ENCODE measurements at places on chromosomes 5 and 9.
A peak's percentile ranks its signal among the peaks of the same experiment; 100 is the strongest.

- no peak for DNase-seq
These were observed 101.7 kb downstream of the PSD2 start for GRCh38 chr5:139897342-139897741.

DNA sequence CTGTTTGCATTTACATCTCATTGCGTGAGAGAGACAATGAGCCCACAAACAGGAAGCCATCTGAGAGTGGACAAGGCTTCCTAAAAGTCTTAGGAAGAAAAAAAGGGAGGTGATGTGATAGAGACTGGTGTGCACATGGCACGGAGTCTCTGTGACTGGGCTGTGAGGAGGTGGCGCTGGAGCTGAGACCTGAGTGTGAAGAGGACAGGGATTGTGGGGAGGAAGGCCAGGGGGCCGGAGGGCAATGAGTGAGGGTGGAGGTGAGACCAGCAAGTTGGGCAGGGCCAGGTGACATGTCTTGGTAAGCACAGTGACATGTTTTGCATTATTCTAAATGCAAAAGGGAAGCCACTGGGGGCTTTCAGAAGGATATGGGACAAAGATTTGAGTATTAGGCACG is 45.0 kb downstream of the TSPAN17 start:
- DNase-seq: no peak

DNA sequence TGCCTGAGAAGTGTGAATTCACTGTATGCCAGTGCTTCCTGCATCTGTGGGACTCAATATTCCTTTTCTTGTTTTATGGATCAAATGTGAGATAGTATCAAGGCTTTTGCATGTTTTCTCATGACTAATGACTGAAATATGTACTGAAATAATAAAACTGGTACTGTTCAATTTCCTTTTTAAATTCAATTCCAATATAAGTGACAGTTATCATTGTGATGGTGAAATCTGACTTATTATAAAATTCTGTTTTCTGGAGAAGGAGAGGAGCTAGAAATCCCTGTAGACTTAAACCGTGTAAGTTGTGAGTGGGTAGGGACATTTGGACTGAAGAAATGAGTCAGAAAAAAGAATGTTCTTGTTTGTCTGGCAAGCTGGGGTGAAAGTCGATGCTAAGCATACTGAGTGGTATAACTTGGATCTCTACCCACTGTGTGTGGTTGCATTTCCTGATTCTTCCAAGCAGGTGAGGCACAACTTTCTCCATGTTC is 245.2 kb downstream of the EFNA5 start:
- DNase-seq: no peak

DNA sequence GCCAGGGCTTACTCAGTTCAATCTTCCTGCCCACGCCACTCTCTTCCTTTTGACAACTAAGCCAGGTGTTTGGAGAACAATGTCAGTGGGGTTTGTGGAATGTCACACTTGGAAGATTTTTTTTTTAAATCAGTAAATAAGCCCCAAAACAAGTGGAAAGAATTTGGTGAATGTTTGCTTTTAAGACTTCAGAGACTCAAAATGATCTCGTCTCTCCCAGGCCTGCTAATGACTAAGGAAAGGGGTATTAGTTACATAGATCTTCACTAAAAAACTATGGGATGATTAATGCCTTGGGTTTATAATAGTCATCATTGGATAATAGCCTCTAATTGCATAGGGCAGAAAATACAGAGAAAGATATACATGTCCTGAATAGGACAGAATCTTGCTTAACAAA is 166.4 kb downstream of the DMRT2 start:
- DNase-seq: no peak

- DNase-seq: peak; percentile 70
These were observed 2.2 kb upstream of the SPTAN1 start for GRCh38 chr9:128550226-128550625.

GRCh38 chr5:179308563-179309382 is 36.5 kb downstream of the ADAMTS2 start:
- DNase-seq: no peak

GRCh38 chr5:56532466-56532865 is 282.9 kb upstream of the MAP3K1 start:
- no peak for DNase-seq

- DNase-seq: no peak
These were observed 243.6 kb upstream of the HAPLN1 start for GRCh38 chr5:83964271-83964670.

DNA sequence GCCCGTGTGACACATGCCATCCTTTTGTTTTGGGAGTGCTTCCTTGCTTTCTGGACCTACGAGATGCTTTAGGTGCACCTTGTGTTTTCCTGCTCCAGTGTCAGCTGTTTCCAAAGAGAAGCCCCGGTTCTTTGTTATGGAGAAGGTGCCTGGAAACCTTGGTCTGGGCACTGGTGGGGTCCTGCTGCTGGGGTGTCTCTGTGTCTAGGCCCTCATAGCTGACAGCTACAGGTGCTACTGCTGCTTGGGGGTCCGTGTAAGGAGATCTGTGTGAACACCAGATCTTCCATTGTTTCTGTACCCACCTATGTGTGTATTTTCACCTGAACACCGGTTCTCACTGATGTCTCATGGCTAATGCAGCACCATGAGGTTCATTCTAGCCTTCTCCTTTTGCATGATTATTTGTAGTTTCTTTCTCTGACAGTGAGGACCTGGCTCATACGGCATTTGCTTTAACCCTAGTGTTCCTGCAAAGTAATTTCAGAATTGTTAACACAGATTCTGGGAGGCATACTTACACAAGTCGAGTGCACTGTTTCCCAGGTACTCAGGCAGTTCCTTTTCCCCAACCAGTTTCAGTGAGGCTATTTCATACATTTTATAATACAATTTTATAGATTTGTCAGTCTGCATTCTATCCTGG is 13.2 kb upstream of the FAM120AOS start:
- DNase-seq: no peak

- DNase-seq: no peak
These were observed 7.6 kb downstream of the BASP1 start for GRCh38 chr5:17224858-17225511.

DNA sequence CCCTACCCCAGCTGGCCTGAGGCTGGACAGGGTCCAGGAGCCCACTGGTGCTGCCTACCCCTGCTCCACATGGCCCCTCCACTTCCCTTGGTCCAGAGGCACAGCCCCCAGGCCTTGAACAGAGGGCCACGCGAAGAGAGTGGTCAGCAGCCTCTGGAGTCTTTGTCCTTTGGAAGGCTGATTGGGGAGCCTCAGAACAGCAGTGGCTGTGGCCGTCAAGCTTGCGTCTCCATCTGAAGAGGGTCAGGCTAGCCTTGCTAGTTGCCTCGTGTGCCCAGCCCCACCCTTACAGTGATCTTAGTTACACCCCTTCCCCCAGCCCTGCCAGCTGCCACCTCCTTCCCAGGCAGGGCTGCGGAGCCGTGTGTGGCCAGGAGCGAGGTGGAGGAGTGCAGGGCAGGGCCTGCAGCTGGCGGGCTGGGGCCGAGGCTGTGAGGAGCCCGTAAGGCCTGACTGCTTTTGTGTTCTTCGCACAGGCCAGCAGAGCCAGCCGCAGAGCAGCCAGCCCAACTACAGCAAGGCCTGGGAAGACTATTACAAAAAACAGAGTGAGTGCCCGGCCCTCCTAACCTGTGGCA is 30.1 kb upstream of the PRDM12 start:
- no peak for DNase-seq

DNA sequence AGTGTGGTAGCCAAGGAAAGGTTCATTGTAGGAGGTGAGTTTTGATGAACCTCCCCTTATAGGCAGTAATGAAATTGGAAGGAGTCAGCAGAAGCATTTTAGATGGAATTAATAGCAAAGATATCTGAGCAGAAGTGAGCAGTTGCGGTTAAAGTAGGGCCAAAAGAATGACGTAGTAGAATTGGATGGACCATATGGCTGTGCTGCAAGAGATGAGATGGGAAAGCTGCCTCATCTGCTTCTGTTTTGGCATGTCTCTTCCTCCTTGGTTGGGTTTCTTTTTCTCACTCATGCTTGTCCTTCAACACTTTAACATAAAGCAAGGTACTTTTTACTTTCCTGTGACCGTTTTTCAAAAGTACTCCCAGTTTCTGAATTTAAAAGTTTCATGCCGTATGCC is 55.8 kb downstream of the AQP7 start:
- DNase-seq: no peak

GRCh38 chr5:59038798-59039295 is 456.0 kb downstream of the RAB3C start:
- DNase-seq: no peak

DNA sequence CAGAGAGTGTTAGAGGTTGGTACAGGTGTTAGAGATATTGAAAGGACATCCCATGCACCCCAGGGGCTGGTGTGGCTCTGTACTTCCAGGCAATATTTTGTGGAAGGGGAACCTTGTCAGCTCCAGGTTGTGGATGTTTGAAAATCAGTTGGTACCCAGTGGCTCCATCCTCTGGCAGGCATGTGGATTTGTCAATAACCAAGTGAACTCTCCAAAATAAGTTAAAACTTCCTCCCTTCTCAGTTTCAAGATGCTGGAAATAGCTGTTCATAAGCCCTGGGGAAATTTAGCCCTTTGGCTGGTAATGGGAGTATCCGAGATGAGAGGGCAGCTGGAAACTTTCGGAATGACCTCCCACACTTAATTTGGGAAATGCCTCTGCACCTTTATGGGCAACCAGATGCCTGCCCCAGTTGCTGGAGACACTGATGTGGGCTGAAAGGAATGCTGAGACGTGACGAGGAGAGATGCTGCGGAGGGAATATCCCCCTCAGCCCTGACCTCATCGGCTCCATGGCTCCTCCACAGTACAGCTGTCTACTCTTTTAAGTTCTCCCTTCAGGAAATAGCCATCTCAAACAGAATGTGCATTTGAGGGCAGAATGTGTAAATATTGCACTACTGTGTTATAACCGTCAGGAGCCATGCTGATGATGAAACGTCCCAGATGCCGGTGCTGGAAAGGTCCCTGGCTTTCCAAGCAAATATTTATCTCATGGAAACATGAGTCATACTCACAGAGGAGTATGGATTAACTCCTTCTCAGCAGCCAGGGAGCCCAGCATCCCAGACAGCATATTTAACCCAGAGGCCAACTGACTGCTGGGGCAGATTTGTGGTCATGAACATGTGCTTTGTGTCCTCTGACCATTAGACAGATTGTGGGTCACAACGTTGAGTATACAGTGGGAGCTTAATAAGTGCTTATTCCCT is 29.5 kb downstream of the TGFBI start:
- DNase-seq: no peak

- no peak for DNase-seq
These were observed 276.8 kb downstream of the MCTP1 start for GRCh38 chr5:95007921-95008597.

DNA sequence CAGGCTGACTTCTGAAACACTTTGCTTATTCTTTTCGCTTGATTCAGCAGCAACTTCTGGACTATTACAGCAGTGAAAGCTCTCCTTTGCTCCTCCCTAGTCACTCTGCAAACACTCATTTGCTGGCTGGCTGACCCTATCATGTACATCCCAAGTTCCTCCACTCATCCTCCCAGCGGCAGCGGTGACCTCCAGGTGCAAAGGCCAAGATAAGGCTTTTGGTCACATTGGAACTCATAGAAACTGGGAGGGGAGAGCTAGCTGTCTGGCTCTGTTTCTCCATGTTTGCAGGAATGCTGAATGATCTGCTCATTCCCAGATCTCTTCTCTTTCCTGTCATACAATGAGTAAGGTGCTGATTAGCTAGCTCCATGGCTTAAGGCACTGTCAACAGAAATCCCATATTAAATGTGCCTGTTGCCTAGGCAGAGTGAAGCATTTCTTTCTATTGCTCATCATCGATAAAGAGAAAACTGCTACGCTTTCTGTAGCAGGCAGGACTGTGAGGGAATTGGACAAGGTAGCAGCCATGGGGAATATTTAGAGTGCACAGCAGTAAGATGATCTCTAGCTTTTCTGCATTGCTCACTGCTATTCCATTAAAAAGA is 250.5 kb upstream of the PDE4D start:
- DNase-seq: no peak

- DNase-seq: peak; percentile 30
These were observed 47.6 kb downstream of the ACO1 start for GRCh38 chr9:32431940-32432555.

- DNase-seq: no peak
These were observed 43.1 kb upstream of the SLC2A8 start for GRCh38 chr9:127353882-127354281.

DNA sequence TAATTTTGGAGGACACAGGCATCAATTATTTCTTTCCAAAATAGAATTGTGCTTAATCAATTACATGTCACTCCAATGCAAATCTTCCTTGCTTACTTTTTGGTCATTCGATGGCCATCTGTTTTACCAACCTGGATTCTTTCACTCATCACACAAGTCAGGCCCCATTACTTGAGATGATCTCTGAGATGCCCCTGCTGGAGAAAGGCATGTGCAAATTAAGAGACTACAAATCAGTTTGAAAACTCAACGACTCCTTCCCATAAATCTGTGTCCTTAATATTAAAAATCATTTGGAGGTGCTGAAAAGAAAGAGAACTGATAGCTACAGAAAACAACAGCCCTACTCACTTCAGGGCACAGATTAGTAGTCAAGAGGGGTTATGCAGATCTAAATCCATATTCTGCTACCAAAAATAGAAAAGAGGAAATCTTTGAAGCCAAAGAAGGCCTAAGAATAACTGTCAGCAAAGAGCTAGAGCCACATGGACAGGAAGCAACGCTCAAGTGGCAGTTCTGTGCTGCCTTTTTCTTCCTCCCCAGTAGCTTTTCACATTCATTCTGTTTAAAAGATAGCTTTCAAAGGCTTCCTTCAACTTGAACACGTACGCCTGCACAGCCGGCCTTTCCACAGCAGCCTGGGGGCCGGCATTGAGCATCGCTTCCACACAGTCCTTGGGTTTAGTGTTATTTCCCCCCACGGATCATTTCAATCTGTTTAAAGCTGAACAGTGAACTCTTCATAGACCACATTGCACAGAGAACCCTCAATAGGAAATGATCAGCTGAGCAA is 79.3 kb upstream of the MAP3K1 start:
- no peak for DNase-seq

- DNase-seq: no peak
These were observed 115.2 kb downstream of the SIL1 start for GRCh38 chr5:139082813-139083498.

DNA sequence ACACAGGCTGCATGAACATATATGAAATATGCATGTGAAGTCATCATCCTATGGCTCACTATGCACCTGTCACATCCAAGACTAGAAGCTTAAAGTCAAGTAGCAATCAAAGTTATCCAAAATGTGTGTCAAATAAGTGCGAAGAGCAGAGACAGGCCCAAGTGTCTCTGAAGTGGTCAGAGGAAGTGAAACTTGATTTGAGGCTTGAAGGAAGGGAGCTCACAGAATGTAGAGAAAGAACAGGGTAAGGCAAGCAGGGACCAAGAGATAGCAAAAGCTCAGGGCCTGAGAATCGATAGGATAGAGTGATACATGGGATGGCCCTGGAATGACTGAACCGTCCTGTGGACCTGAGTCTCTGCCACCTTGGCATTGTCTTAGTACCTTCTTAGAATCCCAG is 274.3 kb upstream of the TRPC7 start:
- DNase-seq: no peak

DNA sequence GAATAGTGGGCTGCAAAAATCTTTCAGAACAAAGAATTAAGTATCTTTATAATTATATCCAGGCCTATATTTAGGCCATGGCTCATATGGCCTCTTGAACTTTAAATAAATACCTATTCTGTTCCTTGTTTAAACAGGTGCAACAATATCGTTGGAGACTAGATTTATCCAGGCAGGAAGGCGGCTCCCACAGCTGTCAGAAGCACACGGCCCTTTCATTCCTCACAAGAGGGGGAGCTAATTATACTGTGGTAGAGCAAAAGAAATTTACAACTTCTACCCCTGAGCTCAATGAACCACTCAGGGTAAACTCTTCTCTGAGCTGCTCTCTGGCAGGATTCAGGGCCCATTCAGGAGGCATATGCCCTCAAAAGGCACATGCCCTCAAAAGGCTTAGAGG is 31.3 kb downstream of the TMEM174 start:
- DNase-seq: no peak

GRCh38 chr5:43638107-43638506 is 35.1 kb downstream of the NNT start:
- DNase-seq: no peak
